ENCODE measurements at places on chromosomes 16 and 17. TPM values are rescaled to one million over a fixed set of nuclear protein-coding genes. Genes with fewer than 3 reads are reported as not detected.

Gene GALR2
- total RNA-seq, result not detected

Gene HOXB5
- total RNA-seq, result not detected

Gene BCL6B
- total RNA-seq, result 13.1 TPM

- DNase-seq, result no peak
Observed at GRCh38 chr16:48446534-48446920, 61.3 kb upstream of the SIAH1 start.

DNA sequence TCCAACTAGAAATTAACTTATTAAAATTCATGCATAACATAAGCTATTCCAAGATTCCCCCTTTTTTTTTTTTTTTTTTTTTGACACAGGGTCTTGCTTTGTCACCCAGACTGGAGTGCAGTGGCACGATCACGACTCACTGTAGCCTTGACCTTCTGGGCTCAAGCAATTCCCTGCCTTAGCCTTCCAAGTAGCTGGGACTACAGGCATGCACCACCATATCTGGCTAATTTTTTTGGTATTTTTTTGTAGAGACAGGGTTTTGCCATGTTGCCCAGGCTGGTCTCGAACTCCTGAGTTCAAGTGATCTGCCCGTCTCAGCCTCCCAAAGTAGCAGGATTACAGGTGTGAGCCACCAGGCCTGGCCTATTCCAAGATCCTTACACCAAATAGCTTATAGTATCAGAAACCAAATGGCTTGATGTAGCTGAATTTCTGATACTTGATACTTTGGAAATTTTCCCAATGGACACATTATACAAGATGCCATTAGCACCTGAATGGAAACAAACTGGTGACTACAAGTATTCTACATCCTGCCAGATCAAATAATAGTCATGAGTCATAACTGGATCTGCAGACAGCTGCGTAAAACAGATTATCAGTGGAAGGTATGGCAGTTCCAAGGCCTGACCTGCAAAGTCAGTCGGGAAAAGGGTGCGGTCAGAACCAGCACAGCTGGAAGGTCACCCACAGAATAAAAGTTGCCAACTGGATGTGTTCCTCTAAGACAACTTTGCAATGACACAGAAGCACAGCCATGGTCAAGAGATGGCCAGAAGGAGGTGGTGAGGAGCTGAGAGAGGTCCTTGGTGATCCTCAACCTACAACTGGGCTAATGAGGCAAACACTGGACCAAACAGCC lies 14.5 kb downstream of the TUBG1 start:
- no peak for DNase-seq

DNA sequence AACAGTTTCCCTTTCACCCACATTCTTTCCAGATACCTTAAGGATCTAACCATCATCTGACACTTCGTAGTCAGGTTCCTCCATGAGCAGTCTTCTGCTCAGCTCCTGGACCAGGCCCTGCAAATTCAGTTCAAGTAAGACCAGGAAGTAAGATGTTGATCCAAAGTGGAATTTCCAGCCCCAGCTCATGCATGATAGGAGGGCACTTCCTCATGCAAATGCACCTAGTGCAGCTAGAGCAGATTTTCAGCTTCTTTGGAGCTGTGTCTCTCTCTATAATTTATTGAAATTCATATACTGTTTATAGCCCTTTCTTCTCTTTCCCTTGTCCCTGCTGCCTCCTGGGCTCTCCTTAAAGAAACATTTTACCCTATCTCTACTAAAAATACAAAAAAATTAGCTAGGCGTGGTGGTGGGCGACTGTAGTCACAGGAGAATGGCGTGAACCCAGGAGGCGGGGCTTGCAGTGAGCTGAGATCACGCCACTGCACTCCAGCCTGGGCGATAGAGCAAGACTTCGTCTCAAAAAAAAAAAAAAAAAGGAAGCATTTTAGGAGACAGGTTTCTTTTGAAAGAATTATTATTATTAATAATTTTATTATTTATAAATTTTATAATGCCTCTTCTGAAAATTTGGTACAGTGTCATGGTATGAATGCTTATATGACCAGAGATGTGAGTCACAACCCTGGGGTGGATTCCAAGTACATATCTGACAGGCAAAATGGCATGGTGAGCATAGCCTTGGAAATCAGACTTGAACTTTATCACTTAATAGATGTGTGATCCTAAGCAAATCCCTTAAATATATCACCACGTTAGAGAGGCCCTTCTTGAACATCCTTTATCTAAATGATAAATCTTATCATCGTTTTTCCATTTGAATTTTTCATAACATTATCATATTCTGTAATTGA lies 94.3 kb downstream of the SSH2 start:
- no peak for DNase-seq

DNA sequence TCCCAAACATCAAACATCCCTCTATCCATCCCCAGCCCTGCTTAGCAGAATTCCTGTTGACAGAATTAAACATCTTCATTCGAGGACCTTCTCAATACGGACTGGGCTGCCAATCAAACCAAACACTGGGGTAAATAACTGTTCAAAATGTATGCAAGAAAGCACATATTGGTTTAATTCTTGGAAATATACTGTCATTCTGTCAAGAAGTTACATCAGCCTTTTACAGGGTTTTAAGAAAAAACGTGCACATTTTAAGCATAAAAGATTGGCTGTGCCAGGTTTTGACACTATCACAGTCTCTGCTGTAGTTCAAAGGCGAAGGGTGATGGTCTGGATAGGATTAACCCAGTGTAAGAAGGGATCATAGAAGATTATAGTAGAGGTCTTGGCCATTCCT lies 25.1 kb upstream of the CCNF start:
- no peak for DNase-seq

- peak; percentile 25 for DNase-seq
Observed at GRCh38 chr17:16939606-16940115, 32.3 kb downstream of the TNFRSF13B start.

DNA sequence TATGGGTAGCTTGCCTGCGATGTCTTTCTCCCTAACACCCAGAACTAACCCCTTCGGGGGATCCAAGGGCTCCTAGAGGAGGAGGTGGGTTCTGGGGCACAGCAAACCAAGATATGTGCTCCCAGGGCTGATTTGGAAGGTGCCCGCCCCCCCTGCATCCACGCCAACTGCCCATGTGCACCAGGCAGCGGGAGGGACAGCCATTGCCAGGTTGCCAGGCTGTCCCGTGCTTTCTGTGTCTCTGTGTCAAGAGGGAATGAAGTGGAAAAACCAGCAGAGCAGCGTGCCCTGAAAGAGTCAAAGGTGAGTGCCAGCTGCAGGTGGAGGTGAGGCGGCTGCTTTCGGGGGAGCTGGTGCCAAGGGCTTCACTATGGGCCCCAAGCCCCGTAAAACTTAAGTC lies 6.4 kb downstream of the TEKT5 start:
- DNase-seq, result no peak

- DNase-seq, result no peak
Observed at GRCh38 chr17:13306310-13306962, 288.6 kb upstream of the ELAC2 start.

- DNase-seq, result no peak
Observed at GRCh38 chr16:61128545-61129323, 907.5 kb downstream of the CDH8 start.

All from left ventricle myocardium superior (tissue), 1 donor.